ENCODE measurements at places on chromosomes 12 and 14.
A peak's percentile ranks its signal among the peaks of the same experiment; 100 is the strongest.

DNA sequence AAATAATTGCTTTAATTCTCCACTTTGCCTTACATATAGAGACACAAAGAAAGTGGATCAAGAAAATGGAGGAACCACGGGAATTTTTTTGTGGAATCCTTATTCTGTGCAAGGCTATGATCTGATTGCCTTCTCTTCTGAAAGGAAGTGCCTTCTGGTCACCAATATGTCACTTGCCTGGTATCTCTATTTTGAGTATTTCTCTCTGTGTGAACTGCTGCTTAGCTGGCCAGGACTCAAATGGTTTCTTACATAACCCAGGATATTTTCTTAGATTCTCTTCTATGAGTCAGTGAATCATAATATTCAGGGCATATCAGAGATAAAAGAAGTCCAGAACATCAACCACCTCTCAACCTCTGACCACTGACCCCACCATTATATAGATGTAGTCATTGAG lies 156.1 kb downstream of the DIO2 start:
- DNase-seq = no peak

- peak; percentile 28 for DNase-seq
Measured at GRCh38 chr14:72948481-72949138, 22.3 kb downstream of the DCAF4 start.

DNA sequence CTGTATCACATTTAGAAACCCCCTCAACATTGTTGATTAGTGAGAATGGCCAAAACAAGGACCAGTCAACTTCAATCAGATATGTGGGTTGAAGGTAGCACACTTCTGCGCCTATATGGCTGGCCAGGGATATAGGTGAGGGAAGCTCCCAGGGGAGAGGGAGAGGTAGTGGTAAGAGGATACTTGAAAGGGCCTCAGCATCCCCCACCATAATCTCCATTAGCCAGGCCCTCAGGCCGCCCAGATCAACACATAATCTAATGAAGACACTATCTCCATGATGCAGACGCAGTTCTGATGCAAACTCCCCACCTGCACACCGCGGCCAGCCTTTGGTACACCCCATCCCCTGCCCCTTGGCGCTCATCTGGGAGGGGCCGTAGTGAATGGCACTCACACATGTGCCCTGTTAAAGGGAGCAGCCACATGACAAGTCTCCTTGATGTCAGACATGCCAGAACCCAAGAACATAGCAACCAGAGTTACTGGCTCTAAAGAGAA lies 158.0 kb downstream of the TMEM132C start:
- DNase-seq = no peak

DNA sequence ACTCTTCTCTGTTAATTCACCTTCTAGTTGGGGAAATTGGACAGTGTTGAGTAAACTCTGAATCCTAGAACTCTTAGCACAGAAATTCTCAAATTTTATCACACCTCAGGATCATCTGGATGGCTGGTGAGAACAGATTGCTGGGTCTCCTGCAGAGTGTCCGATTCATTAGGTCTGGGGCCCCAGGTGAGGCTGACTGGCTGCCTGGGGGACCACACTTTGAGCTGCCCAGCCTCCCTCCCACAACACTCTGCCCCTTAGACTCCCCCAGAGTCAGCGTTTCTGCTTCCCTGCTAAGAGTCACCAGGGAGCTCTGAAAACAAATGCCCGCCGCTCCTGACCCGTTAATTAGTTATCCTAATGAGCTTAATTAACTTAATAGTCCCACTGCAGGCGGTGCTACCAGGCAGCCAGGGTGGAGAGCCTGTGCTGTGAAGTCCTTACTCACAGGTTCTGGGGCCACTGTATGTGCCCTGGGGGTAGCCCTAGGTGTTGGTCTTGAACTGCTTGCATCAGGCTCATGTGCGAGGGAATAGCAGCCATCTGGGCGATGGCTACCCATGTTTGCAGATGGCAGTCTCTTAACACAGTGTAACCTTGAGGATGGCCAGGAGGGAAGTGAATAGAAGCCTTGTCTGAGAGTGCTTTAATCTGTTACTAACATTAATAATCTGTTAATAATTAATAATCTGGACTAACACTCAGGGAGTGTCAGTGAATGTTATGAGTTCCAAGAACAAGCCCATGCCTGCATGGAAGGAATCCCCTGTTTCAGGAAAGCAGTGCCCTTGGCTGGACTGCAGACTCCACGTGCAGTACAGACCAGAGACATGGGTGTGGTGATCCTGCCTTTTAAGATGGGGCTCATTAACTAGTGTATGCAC lies 35.6 kb downstream of the AACS start:
- no peak for DNase-seq

- DNase-seq = no peak
Measured at GRCh38 chr14:31326111-31326510, 94.2 kb downstream of the HEATR5A start.

GRCh38 chr14:73754911-73755360 lies 40.8 kb upstream of the PNMA1 start:
- no peak for DNase-seq

DNA sequence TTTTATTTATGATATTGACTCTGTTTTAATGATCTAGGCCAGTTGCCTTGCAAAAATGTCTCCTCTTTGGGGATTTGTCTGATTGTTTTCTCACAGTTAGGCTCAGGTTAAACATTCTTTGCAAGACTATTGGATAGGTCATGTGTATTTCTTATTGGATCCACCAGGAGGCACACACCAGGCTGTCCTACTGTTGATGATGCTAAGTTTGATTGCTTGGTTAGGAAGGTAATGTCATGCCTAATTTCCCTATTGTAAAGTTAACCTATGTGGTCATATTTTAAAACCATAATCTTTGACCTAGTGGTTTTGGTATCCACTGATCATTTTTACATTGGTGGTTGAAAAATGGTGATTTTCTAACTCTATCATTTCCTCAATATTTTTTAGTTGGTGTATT lies 137.1 kb downstream of the BRMS1L start:
- no peak for DNase-seq

- DNase-seq = no peak
Measured at GRCh38 chr12:113464852-113465719, 6.6 kb downstream of the LHX5 start.

- no peak for DNase-seq
Measured at GRCh38 chr12:29051221-29051620, 97.9 kb upstream of the FAR2 start.

- DNase-seq = no peak
Measured at GRCh38 chr14:68309616-68310015, 483.3 kb downstream of the ZFP36L1 start.

DNA sequence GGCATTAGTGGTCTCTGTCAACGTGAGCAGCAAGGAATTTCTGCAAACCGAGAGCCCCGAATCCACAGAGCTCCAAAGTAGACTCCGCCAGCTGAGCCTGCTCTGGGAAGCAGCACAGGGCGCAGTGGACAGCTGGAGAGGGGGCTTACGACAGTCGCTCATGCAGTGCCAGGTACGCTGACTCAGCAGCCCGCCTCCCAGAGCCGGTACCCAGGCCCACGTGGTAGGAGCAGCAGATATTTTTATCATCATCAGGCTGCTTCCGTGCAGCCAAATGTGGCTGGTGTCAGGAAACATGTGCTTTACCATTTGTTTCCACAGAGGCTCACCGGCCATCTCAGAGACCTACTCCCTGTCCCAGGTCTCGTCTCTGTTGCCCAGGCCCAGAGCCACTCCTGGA lies 73.7 kb downstream of the ESR2 start:
- DNase-seq = no peak

DNA sequence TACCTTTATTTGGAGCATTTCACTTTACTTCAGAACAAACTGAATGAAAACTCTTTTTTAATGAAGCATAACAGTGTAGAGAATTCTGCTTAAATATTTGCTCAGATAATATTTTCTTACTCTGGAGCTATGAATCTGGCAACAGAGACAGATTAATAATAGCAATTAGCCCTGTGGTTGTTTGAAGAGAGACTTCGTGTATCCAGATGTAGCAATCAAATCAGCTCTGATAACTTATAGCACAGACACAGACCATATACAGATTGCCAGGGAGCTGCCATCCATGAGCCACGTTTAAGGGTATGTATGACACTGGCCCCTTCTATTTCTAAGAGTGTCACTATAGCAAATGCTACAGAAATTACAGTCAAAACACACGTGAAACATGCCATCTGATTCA lies 146.6 kb downstream of the EXOC5 start:
- DNase-seq = no peak

- DNase-seq = no peak
Measured at GRCh38 chr12:61011767-61012423, 1248.3 kb upstream of the USP15 start.

DNA sequence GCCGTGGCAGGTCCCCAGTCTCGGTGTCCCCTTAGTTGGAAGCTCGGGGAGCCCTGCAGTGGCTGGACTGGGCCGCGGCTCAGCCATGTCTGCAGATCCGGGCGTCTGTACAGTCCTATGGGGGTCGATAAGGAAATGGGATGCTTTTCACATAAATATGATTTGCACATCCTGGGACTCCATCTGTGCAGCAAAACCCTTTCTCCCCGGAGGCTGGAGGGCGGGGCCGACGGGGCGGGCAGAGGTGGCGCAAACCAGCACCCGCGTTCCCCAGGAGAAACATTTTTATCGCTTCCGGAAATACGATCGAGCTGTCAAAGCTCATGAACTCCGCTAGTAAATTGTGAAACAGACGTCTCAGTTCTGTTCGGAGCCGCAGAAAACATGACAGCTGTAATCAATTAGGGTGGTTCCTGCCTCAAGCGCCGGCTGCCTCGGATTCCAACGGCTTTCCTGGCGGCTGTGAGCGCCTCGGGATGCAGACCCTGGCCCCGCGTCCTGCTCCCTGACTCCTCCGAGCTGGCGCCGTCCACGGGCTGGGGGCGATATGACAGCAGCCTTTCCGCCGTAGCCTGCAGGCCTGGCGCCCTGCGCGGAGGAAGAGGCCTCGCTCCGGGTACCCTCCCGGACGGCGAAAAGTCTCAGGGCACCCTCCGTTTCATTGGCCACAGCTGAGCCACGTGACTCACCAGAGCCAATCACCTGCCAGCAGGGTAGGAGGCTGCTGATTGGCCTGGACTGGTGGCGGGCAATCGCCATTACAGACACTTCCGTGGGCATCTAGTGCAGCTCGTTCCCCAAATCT lies 23.0 kb downstream of the DIO3 start:
- DNase-seq = peak; percentile 61

DNA sequence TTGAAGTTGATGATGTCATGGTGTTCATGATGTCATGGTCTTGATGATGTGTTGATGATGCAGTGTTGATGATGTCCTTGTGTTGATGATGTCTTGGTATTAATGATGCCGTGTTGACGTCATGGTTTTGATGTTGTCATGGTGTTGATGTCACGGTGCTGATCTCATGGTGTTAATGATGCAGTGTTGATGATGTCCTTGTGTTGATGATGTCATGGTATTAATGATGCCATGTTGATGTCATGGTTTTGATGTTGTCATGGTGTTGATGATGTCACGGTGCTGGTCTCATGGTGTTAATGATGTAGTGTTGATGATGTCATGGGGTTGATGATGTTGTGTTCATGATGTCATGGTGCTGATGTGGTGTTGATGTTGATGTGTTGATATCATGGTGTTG lies 48.0 kb upstream of the RIMBP2 start:
- no peak for DNase-seq

GRCh38 chr12:4168036-4168435 lies 105.5 kb upstream of the CCND2 start:
- DNase-seq = no peak

DNA sequence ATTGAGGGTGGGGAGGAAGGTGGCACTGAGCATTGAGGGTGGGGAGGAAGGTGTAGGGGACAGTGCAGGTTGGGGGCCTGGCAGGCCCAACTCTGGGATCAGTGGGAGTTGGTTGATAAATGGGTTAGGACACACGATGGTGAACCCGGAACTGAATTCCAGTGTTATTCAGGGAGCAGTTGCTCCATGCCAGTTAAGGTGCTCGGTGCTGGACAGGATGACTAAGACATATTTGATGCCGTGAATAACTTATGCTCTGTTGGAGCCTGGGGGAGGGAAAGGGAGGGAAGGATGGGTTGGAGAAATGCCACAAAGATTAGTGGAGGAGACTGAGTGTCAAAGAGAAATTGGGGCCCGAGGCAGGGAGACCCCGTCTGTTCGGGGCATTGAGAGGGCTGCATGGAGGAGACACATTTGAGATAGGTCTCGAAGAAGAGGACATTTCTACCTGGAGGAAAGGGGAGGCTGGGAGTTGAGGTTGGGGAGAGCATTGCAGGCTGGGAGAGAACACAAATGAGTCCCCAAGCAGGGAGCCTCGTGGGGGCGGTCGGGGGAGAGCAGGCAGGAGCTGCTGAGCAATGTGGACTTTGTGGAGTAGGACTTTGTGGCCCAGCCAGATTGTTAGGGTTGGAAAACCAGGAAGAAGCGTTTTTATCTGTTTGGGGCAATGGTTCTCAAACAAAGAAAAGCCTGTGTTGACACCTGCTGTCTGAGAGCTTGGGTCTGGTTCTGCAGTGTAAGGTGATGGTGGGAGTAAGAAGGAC lies 65.3 kb downstream of the IQSEC3 start:
- DNase-seq = no peak

GRCh38 chr12:53538209-53538689 lies 31.0 kb upstream of the NPFF start:
- DNase-seq = peak; percentile 41
